GM12891 (cell line): ENCODE measurements at places on chromosomes 16 and 17.

GRCh38 chr16:8848939-8849391, 19.8 kb downstream of the CARHSP1 start:
- DNase-seq: peak; percentile 5

GRCh38 chr17:67629971-67630320, 87.8 kb upstream of the NOL11 start:
- DNase-seq: no peak

- DNase-seq: no peak
Observed at GRCh38 chr17:68396226-68397107, 60.8 kb downstream of the WIPI1 start.

DNA sequence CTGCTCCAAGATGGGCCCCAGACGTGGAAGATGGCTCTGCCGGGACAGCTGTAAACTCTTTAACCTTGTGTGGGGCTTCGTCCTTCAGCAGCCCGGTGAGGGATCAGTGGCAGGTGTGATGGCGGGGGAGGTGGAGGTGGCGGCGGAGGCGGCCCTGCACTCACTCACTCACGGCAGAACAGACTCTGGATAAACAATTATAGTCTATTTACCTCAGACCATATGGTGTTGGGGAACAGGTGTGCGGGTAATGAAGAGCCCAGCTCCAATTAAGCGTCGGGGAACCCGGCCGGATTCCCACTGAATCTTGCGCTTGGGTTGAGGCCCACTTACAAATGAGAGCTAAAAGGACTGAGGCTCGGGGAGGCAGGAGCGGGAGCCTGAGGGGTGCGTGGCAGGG, 104.3 kb upstream of the SDK2 start:
- no peak for DNase-seq

DNA sequence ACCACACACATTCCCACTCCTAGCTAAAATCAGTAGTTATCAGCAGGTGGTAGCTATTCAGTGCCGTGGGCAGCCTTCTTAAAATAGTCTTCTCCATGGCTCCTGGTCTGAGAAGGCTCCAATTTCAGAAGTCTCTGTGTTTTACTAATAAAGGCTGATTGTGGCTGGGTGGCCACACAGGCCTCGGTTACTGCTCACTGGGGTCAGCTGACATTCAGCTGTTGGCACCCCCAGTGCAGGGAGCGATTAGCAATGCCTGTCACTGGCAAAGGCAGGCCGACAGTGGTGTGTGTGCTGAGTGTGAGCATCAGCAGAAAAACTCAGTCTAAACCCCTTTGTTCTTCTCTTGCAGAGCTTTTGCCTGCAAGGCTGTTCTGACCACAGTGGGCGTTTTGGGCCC, 16.6 kb upstream of the DBNDD1 start:
- no peak for DNase-seq

GRCh38 chr17:45224671-45225050, 3.0 kb downstream of the FMNL1 start:
- no peak for DNase-seq

GRCh38 chr16:23408242-23408822, 44.7 kb downstream of the COG7 start:
- no peak for DNase-seq

GRCh38 chr17:81666092-81666341, 388 bp downstream of the OXLD1 start:
- DNase-seq: no peak

- DNase-seq: no peak
Observed at GRCh38 chr17:52035336-52035915, 123.1 kb downstream of the CA10 start.

- no peak for DNase-seq
Observed at GRCh38 chr17:63833026-63833740, 5.7 kb upstream of the FTSJ3 start.

GRCh38 chr16:85554889-85555718, 58.0 kb upstream of the GSE1 start:
- DNase-seq: no peak

GRCh38 chr16:11063448-11064201, 119.3 kb downstream of the CLEC16A start:
- DNase-seq: no peak

DNA sequence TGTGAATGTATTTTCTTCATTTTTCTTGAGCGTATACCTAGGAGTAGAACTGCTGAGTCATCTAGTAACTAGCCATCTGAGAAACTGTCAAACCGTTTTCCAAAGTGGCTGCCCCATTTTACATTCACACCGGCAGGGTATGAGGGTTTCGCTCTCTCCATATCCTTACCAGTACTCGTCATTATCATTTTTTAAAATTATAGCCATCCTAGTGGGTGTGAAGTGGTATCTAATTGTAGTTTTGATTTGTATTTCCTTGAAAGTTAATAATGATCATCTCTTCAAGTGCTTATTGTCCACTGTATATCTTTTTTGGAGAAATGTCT, 6.0 kb downstream of the RNF157 start:
- DNase-seq: no peak

- no peak for DNase-seq
Observed at GRCh38 chr17:67095803-67096202, 51.4 kb downstream of the CACNG1 start.

- DNase-seq: no peak
Observed at GRCh38 chr16:80150978-80151721, 389.6 kb upstream of the DYNLRB2 start.

- DNase-seq: no peak
Observed at GRCh38 chr16:67541391-67542263, 13.0 kb downstream of the RIPOR1 start.

DNA sequence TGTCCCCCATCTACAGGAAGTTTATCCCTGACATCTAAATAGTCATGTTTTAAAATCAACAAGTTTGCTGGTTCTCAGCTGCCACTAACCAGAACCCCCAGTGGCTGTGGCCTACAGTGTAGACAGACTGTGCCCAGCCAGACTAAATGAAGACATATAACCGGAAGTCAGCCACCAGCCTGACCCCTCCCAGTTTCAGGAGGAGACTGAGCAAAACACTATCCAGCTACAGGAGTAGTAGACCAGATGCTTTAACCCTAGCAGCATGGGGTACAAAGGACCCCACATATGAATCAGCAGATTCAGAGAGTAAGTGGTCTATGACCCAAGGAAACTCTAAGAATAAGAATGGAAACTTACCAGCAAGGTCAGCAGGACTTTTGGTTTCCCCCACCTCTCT, 83.4 kb downstream of the HIC1 start:
- peak; percentile 31 for DNase-seq

- no peak for DNase-seq
Observed at GRCh38 chr17:36723459-36724025, 122.2 kb downstream of the MRM1 start.

GRCh38 chr16:81471882-81472281, 27.3 kb downstream of the CMIP start:
- DNase-seq: no peak

GRCh38 chr17:61331886-61332285, 67.8 kb upstream of the TBX2 start:
- DNase-seq: no peak

DNA sequence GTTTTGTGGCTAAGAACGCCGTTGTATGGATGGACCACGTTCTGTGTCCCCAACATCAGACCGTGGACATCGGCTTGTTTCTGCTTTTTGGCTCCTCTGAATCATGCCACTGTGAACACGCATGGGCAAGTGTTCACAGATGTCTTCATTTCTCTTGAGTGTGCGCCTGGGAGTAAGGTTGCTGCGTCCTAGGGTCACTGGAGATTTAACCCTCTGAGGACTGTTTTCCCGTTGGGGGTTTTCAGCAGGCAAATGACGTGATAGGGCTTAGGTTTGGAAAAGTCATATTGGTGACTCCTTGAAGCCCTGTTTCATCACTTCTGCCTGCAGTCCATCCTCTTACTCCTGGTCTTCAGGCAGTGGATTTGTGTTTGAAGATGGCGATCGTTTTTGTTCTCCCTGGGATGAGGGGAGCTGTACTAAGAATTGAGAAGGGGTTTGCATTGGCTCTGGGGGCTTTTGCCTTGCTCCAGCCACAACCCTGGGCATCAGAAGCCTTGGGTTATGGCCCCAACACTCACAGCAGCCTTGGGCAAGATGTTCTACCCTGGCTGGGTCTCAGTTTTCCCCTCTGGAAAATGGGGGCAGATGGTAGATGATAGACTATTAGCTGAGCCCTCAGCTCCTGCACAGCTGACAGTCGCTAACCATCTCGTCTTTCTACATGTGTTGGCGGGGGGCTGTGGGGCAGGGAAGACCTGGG, 67.2 kb upstream of the CIBAR2 start:
- no peak for DNase-seq

DNA sequence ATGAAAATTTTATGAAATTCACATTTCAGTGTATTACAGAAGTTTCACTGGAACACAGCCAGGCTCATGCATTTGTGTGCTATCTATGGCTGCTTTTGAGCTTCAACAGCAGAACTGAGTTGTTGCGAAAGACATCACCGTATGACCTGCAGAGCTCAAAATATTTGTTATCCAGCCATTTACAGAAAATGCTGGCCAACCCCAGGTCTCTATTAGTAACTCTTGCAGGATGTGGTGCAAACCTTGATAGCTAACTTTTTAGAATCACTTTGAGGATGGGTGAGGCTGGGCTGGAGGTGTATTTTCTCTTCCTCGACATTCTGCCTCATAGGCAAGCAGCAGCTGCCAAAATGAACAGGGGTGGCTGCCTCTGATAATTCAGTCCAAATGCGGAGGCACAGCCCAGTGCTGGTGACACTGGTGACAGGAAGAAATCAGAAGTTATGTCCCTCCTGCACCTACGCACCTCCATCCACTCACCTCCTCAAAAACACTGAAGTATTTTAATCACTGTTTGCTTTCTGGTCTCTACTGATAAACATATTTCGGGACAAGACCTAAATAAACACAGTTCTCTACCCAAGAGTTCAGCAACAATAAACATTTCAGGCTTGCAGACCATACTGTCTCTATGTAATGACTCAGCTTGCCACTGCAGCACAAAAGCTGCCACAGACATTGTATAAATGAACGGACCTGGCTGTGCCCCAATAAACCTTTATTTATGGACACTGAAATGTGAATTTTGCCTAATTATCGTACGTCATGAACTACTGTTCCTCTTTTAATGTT, 28.5 kb downstream of the ARHGAP17 start:
- DNase-seq: no peak

DNA sequence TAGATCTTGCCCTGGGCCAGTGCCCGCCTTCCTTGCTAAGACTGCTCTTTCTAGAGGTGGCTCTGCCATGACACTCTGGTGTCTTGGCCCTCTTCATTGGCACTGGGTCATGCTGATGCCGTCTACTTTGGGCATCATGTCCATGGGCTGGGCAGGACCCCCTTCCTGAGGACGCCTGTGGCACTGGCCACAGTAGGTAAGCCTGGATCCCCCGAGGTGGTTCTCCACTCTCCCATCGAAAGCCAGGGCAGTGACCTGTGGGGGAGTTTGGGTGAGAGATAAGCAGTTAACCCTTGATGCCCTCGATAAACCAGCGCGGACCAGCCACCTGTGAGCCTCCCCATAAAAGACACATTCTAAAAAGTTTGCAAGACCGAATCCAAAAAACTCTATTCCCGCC, 20.0 kb upstream of the ITGB4 start:
- DNase-seq: no peak

DNA sequence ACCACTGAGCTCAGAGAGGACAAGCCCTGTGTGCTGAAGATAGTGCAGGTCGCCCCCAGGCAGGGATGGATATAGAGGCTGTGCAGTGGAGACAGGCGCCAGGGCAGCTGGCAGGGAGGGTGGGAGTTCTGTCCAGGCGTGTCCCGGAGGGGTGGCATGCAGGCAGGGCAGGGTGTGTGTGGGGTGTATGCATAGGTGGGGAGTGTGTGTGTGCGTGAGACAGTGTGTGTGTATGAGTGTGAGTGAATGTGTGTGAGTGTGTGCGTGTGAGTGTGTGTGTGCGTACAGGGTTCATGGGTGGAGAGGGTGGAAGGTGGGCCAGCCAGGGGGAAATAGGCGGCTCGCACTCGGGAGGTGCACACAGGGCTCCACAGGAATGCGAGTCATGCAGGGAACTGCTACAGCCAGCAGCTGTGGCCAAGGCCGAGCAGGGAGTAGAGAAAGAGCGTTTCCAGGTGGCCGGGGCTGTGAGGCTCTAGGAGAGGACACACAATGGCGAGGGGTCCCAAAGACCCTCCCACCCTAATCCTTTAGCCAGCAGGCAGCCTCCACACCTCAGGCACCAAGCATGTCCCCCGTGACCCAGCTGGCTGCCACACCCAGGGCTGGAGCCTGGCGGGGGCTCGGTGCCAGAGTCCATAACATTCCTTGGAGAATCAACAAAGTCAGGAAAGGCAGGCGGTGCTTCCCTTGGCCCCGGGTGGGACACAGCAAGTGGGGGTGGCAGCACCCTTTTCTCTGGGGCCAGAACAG, 4.6 kb downstream of the PLCD3 start:
- DNase-seq: no peak

DNA sequence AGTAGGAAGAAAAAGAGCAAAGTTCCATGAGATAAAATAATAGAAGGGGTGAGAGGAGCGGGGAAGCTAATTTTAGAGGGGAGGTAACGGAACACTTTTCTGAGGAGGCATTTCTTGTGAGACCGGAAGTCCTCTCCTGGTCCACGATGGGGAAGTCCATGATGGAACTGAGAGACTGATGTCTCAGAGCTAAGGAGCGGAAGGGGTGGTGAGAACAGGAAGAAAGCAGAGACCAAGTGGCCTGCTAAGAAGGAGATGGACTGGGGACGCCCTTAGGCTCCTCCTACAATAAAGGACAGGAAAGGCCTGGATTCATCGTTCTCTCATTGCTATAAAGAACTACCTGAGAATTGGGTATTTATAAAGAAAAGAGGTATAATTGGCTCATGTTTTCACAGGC, 59.4 kb downstream of the ADAMTS18 start:
- DNase-seq: no peak

DNA sequence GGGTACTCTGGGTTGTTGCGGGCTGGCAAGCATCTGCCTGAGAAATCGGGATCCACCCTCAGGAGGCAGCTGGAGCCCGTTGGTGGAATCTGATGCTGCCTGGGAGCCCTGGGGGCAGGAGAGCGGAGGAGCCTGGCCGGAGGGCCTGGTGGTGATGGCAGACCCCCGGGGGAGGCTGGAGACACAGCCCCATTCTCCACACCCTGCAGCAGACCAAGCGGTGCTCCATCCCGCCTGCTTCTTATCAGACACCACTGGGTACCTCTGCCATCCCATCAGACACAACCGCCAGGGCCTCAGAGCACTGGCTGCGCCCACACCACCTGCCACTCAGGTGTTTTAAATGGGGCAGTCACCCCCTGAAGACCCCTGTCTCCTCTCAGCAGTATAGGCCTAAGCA, 103.9 kb downstream of the RBFOX3 start:
- no peak for DNase-seq

DNA sequence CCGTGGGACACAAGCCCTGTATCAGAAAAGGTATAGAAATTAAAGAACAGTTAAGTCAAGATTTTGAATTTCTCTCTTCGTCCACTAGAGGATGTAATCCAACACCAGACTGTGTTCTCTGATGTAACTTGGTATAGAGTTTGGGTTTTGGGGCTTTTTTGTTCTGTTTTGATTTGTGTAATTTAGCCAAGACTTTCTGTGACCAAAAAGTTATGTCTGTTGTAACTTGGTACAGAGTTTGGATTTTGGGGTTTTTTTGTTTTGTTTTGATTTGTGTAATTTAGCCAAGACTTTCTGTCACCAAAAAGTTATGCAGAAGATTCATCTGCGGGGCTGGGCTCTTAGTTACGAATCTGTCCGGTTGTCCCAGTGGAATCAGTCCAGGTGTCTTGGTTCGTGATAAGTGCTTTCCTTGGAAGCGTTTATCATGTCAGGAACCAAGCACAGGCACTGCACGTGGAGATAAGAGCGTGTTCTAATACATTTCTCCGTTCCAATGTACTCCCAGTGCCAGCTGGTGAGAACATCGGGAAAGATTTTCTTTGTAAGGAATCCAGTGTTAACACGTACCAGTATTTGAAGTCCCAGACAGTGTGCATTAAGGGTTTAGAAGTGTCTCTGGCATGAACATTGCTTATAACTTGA, 44.1 kb upstream of the SEC14L1 start:
- no peak for DNase-seq
